ENCODE measurements at places on chromosomes 6 and 20.

GRCh38 chr20:31836853-31837608 is 8.4 kb downstream of the FOXS1 start:
- DNase-seq: no peak

GRCh38 chr20:6200092-6200491 is 77.3 kb upstream of the FERMT1 start:
- DNase-seq: no peak

GRCh38 chr6:28311139-28311823 is 24.7 kb downstream of the ZSCAN31 start:
- no peak for DNase-seq

- no peak for DNase-seq
Observed at GRCh38 chr6:94213226-94213625, 793.9 kb upstream of the EPHA7 start.

DNA sequence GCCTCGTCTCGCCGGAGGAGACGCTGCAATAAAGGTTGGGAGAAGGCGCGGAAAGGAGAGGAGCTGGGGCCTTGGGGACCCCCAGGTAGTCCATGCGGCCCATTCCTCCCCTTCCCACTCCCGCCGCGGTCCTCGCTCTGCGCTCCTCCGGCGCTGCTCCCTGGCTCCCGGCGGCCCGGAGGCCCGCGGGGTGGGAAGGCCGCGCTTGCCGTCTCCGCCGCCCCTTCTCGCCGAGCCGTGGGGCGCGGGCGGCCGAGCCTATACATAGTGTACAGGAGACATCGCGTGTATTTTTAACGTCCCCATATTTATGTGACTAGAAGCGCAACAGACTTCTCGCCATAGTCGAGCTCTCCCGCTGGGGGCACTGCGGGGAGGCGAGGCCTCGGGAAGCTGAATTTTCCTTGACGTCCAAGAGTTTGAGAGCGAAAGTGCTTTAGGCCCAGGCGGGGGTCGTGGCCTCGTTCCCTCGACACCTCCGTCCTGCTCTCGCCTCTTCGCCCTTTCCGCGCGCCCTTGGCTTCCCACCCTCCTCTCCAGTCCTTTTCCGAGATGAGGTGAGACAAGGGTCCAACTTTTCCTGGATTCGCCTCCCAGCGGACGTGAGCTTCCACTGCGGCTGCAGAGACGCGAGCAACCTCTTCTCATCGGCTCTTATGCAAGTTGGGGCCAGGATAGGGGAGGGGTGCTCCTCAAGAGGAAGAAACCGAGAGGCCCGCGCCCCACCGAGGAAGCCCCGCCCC is 29.0 kb downstream of the SLC12A5 start:
- no peak for DNase-seq

GRCh38 chr20:15921930-15922329 is 651.3 kb downstream of the KIF16B start:
- DNase-seq: no peak

- DNase-seq: no peak
Observed at GRCh38 chr6:3489027-3489757, 32.3 kb upstream of the SLC22A23 start.

- no peak for DNase-seq
Observed at GRCh38 chr6:114051031-114051430, 80.1 kb upstream of the HDAC2 start.

- no peak for DNase-seq
Observed at GRCh38 chr6:166766769-166767168, 139.7 kb upstream of the RPS6KA2 start.

DNA sequence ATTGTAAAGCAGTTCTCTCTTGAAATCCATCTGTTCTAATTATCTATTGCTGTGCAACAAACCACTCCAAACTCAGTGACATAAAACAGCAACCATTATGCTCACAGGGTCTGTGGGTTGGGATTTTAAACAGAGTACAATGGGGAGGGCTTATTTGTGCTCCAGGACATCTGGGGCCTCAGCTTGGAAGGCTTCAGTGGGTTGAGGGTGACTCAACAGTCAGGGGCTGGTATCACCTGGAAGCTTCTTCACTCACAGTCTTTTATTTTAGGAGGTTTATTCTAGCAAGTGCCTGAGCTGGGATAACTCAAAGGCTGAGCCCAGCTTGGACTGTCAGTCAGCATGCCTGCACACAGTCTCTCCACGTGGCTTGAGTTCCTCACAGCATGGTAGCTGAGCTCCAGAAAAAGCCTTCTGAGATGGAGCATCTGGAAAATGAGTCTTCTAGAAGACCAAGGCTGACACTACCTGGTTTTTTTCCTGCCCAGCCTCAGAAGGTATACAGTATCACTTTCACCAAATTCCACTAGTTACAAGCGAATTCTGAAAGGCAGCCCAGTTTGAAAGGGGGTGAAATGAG is 234.6 kb upstream of the ID4 start:
- no peak for DNase-seq

DNA sequence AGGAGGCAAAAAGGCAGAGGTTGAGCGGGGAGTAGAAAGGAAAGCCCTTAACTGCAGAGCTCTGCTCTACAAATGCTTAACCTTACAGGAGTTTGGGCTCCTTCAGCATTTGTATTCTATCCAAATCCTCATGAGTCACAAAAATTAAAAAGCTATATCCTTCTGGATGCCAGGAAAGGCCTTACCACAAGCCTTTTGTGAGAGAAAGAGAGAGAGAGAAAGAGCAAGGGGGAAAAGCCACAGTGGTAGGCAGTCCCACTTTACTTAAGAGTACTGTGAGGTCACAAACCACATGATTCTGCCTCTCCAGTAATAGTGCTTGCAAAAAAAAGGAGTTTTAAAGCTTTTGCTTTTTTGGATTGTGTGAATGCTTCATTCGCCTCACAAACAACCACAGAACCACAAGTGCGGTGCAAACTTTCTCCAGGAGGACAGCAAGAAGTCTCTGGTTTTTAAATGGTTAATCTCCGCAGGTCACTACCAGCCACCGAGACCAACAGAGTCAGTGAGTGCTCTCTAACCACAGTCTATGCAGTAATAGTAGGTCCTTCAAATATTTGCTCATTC is at the start of gene RUNX2:
TSS of gene RUNX2 (plus strand) at position 375 of the 567 bp plus-strand sequence. CDS start 397 bp downstream, outside the sequence.
- DNase-seq: peak; percentile 13

GRCh38 chr6:155013457-155013876 is 18.4 kb downstream of the TIAM2 start:
- DNase-seq: no peak

DNA sequence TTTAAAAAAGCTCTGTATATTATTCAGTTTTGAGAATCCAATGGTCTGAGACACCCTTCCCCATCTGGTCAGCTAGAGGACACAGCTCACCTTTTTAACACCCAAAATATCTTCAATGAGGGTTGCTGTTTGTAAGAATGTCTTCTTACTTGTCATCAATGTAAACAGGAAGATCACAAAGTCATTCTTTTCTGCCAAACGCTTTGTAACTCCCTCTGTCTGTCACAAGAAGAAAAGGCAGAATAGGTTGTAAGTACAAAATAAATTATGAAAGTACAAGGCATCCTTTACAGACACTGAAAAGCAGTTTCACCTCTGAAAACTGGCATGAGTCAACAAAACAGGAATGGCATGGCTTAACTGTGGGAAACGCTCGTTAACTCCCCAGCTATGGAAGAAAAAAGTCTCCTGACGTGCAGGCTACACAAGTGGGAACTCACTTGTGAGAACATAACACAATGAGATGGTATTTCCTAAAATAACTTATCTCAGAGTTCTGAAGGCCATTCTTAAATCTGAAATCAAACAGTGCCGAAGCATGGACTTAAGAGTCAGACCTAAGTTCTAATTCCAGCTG is 42.7 kb downstream of the TRPC4AP start:
- DNase-seq: no peak

GRCh38 chr6:113281014-113281413 is 576.1 kb upstream of the MARCKS start:
- DNase-seq: no peak

GRCh38 chr20:57904314-57905105 is 194.7 kb upstream of the PMEPA1 start:
- no peak for DNase-seq

- DNase-seq: no peak
Observed at GRCh38 chr6:6392214-6393068, 72.0 kb upstream of the F13A1 start.

DNA sequence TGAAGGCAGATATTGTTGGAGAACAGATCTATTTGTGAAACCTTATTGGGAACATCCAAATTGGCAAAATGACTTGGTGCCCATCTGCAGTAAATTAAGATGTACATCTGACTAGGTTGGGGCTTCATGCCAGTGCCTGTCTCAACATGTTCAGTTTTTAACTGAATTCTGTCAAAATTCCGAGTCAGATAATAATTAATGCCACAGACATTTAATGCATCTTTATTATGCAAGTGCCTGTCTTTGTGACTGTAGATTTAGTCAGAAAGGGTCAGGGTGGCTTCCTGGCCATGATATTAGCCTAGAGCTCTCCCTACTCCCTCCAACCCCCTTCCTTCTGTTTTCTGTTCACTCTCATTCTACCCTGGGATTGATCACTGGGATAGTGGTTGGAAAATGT is 199.3 kb upstream of the FLRT3 start:
- DNase-seq: no peak

- no peak for DNase-seq
Observed at GRCh38 chr6:6872459-6873344, 235.1 kb upstream of the RREB1 start.

DNA sequence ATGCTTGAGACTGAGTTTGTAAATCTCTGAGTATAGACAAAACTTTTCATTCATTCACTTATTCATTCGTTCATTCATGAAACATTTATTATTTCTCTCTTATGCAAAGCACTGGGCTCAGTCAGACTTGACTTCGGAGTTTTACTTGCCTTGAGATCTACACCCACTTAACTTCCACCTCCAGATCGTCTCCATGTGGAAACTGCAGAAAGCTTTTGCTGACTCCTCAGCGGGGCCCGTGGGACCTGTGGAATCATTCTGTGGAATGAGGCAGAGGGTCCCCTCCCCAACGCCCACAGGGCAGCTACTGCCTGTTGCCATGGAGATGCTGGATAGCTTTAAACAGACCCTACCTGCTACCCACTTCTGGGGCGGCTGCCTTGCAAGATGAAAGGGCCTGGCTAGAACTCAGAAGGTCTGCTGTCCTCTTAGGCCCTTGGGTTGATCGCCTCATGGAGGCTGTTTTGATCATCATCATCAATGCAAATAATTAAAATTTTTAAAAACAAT is 66.4 kb upstream of the KCNG1 start:
- no peak for DNase-seq

DNA sequence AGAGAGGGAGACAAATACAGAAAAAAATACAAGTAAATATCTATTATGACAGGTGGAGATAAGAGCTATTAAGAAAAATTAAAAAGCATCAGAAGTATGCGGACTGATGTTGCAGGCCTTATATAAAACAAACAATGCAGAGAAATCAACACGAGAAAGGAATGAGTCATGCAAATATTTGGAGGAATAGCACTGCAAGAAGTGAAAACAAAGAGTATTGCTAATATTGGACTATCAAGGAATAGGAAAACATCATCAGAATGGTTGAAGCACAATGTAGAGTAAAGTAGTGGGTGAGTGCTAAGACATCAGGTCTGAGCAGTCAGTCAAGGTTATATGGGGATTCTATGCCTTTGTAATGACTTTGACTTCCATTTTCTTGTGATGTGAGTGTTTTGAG is 657.5 kb upstream of the GJE1 start:
- no peak for DNase-seq
